ENCODE measurements at places on chromosomes 11 and 22.

GRCh38 chr22:27715106-27715505 lies 86.5 kb downstream of the MN1 start:
- no peak for DNase-seq

DNA sequence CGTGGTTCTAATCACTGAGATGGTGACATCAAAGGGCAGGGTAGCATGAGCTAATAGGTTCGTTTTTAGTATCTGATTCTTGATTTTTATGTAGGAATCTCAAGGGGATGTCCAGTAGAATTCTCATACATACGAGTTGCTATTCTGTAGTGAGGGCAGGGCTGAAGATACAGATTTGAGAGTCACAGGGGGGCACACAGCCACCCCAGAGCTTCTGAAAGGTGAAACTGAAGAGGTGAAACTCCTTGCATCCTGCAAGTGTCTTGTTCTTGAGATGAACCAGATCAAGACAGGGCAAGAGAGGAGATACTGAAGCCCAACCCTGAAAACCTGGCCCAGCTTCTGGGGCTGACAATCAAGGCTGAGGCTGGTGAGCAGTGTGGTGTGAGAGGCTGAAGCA lies 35.6 kb upstream of the TMEM123 start:
- DNase-seq: no peak

DNA sequence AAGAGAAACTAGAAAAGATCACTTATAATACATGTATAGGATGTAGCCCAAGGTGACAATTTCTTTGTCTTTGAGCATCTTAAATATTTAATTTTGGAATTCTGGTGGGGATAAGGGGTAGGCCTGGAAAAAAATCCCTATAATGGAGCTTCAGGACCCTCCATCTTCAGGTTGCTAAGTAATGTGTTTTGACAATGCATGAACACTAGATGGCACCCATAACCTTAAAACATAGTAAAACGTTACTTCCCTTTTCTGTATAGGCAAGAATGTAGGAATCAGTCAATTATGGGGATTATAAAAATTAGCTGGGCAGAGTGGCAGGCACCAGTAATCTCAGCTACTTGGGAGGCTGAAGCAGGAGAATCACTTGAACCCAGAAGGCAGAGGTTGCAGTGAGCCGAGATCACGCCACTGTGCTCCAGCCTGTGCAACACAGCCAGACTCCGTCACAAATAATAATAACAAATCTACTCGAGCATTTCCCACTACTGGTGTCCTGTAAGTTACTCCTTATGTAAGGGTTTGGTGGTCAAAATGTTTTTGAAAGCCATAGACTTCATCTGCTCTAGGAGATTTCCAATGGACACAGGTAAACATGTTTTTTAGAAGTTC lies 541.9 kb upstream of the CCDC90B start:
- DNase-seq: no peak

GRCh38 chr11:71387200-71387599 lies 61.0 kb downstream of the DHCR7 start:
- DNase-seq: no peak

GRCh38 chr11:73248526-73249185 lies 23.5 kb upstream of the P2RY6 start:
- DNase-seq: no peak

GRCh38 chr11:133019545-133020371 lies 512.5 kb downstream of the OPCML start:
- DNase-seq: no peak

- no peak for DNase-seq
These were observed 163.2 kb downstream of the FEZ1 start for GRCh38 chr11:125332821-125333220.

- no peak for DNase-seq
These were observed 70.7 kb downstream of the PAK1 start for GRCh38 chr11:77403211-77403610.

DNA sequence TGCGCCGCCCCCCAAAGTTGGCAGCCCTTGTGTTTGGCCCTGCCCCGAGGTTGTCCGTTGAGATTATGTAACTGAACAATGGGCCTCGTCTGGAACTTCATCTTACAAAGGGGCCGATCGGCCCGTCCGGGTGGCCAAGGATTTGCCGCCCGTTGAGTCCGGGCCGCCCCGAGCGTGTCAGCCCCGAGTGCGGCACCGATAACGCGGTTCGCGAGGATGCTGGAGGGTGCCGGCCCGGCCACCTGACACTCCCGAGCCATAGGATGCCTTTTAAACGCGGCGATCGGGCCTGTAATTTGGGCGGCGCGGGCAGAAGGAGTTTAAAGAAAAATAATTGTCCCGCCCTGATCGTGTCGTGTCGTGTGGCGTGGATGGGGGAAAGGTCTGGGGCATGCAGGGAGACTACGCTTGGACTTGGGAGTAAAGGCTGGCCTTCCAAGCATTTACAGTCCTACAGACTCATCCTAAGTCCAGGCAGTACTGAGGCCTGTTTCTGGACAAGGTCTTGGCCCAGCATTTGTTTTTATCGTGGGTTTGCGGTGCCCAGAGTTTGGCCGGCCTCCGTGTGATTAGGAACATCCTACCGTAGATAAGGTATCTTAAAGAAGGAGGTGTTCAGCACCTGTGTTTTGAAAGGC lies 1.3 kb downstream of the WEE1 start:
- peak; percentile 73 for DNase-seq

DNA sequence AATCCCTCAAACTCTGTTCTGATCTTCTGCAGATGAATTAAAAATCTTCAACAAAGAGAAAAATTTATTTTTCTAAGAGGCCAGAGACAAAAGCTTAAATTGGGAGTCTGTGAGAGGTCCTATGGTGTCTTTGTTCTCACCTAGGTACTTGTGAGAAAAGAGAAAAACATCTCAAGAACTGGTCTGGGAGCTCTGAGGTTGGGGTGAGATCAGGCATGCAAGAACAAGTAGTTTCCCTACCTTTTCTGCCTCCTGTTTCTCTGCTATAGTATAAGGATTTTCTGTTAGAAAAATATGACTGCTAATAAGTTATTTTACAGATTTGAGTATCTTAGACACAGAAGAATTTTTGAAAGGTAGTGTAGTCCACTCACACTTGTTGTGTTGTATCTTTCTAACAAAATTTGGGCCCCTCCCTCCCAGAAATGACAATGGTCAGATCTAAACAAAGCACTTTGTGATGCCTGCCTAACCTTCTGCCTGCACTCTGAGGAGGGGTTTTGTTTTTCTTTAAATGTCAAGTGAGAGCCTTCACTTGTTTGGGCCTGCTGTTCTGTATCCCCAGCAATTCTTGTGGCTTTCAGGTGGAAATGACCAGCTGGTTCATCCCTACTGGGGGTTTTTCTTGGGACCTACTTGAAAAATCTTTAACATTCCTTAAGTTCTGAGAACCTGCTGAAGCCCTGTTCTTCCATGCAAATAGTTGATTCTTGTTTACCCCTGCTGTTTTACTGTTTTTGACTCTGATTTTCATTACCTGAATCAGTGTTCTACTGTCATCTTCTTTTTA lies 13.6 kb upstream of the OR51S1 start:
- no peak for DNase-seq

DNA sequence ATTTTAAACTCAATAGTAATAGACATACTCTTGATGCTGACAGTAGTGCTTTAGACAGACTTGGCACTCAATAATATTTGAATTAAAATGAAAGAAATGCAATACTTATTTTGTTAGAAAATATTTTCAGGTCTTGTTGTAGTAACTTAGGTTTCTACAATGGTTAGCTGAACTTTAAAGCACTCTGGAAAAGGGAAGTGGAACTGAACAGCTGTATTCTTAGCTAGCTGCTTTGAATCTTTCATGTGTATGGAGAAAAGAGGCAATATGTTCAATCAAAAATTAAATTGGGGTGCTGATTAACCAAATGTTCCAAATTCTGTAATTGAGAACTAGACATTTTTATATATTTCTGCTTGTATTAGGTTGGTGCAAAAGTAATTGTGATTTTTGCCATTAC lies 517.9 kb upstream of the RAG2 start:
- DNase-seq: no peak

- no peak for DNase-seq
These were observed 75.4 kb downstream of the ZBTB16 start for GRCh38 chr11:114134870-114135269.
